Thyroid gland (tissue), 4 donors: ENCODE measurements at places on chromosomes 5 and 9.

- DNase-seq: no peak
These were observed 80.0 kb upstream of the TGFBR1 start for GRCh38 chr9:99024959-99025358.

- no peak for DNase-seq
These were observed 84.9 kb upstream of the GLIS3 start for GRCh38 chr9:4384750-4385149.

- no peak for DNase-seq
These were observed 226.2 kb downstream of the EPB41L4A start for GRCh38 chr5:112192866-112193265.

DNA sequence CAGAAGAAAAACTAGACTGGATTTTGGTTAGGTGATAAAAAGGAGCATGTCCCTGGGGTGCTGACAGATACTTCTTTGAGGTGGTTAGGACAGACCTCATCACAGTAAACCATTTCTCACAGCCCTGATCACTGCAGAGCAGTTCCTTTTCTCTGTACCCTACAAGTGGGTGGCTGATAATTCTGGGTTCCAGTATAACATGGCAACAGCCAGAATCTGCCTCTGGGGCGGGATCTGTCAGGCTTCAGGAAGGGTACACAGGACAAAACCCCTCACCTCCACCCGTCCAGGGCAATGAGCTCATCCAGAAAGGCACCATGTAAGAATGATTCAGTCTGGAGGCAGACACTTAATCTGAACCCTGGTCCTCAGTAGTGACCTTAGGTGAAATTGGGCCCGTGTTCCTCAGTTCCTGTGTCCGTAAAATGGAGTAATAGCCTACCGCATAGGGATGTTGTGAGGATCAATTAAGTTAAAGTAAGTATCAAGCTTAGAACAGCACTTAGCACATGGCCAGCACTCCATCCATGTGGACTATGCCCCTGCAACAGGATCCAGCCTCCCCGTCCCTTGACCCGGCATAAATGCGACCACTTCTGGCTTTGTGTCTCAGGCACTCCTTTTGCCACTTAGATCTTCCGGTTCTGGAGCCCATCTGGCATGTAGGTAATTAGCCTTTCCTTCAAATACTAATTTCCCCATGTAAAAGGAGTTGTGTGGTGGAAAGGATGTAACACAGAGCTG lies 129.2 kb downstream of the LHFPL2 start:
- DNase-seq: no peak

DNA sequence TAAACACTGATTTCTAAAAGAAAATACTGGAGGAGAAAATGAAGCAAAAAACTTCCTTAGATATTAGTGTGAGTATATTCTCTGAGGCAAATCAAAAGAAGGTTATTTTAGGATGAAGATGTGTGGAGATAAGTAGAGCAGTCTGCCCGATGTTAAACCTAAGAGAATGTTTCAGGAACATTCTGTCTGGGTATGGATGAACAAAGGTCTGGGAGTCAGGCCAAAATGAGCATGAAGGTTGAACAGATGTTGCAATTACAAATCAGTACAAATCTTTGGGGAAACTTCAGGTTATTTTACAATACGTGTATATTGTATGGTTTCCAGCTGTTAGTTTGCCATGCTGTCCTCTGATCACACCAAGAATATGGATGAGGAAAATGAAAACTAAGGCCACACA lies 14.4 kb upstream of the CEP78 start:
- no peak for DNase-seq

- DNase-seq: no peak
These were observed 80.9 kb downstream of the DOCK8 start for GRCh38 chr9:295576-295975.

- peak; percentile 72 for DNase-seq
These were observed 7.1 kb upstream of the OCLN start for GRCh38 chr5:69485471-69485870.

GRCh38 chr9:72817413-72817812 lies 135.4 kb downstream of the ALDH1A1 start:
- DNase-seq: no peak

GRCh38 chr5:112694853-112695709 lies 42.6 kb upstream of the APC start:
- DNase-seq: no peak

DNA sequence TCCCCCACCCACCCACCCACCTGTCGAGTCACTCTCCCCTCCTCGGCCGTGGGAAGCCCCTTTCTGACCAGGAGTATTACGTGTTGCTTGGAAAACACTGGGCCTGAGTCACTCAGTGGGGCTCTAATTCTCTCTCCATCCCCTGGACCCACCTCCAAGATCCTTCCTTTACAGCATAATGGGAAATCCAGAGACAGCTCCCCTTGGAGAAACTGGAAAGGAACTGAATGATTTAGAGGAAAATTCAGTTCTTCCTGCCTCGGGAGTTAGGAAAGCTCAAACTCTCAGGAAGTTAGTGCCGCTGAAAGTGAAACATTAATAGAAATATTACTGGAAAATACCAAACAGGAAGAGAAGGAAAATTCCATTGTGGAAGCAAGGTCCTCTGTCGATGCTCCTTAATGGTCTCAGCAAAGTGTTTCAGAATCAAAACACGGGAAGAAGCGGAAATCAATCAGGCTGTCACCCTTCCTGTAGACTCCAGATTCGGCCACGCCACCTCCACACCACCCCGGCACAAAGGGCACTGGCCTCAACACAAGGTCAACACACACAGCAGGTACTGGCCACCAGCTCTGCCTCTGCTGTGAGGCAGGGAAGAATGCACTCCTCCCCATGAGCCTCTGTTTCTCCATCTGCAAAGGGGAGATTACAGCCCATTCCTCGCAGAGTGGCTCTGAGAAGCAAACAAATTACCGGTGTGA lies 9.6 kb downstream of the SHB start:
- no peak for DNase-seq

GRCh38 chr5:177455036-177455660 lies 8.5 kb downstream of the PRR7 start:
- DNase-seq: peak; percentile 87

GRCh38 chr5:132071338-132071707 lies 2.3 kb upstream of the CSF2 start:
- DNase-seq: no peak

DNA sequence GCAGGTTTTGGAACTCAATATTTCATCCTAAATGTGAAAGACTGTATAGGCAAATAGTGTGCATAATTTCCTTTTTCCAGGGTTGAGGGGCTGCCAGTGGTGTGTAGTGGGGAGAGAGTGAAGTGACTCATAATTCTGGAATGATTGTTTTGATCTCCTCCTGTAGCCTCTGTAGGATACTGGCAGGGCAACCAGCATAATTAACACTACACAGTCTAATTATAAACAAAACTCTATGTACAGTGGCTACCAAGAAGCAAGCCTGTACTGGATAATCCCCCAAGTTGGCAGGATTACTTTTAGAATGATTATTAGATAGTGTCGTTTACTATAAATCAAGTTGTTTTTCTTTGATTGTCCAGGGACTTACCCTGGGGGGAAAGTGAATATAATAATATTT lies 32.2 kb downstream of the LNPEP start:
- no peak for DNase-seq

GRCh38 chr5:80346055-80346454 lies 26.3 kb downstream of the SPZ1 start:
- peak; percentile 43 for DNase-seq

DNA sequence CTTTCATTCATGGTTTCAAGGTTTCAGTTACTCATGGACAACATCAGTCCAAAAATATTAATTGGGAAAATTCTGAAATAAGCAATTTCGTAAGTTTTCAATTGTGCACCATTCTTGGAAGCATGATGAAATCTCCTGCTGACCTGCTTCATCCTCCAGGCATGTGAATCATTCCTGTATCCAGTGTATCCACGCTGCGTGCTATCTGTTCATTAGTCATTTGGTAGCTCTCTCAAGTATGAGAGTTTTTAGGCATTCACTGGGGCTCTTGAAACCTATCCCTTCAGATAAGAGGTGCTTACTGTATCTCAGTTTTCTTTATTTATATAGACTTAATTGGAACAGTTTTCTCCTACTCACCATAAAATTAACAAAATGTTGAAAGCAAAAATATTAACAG lies 293.0 kb downstream of the CDH12 start:
- no peak for DNase-seq

GRCh38 chr9:79268806-79269205 lies 303.0 kb upstream of the TLE4 start:
- DNase-seq: no peak

- DNase-seq: no peak
These were observed 87.5 kb downstream of the SECISBP2 start for GRCh38 chr9:89405826-89406225.

DNA sequence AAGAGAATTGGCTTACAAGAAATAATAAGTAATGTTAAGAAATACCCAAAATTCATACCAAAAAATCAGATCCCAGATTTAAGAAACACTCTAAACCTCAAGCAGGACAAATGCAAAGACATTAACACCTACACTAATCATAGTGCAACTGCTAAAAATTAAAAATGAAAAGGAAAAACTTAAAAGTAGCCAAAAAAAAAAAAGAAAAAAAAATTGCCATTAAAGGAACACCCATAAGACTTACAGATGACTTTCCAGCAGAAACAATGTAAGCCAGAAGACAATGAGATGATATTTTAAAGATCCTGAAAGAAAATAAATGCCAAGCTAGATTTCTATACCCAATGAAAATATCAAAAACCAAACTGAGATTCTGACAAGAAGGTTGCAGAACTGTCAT lies 101.5 kb downstream of the DENND1A start:
- no peak for DNase-seq

DNA sequence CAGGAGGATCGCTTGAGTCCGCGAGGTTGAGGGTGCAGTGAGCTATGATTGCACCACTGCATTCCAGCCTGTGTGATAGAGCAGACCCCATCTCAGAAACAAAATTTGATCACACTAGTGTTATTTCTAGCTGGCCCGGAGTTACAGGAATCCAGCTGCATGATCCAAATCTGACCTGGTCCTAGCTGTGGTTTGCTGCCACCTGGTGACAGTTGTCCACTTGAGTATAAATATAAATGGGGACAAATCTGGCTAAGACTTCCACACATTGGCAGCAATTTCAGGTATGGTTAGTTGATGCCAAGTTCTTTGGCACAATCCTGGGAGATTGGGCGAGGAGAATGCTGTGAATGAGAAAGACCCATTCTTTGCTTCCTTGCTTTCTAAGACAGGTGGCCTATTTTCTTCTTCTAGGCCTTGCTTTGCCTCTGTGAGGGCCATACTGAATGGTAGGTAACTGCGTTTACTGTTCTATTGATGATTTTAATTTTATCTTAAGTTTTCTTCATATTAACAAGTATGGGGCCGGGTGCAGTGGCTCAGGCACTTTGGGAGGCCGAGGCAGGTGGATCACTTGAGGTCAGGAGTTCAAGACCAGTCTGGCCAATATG lies 35.4 kb downstream of the UBE2R2 start:
- peak; percentile 81 for DNase-seq

DNA sequence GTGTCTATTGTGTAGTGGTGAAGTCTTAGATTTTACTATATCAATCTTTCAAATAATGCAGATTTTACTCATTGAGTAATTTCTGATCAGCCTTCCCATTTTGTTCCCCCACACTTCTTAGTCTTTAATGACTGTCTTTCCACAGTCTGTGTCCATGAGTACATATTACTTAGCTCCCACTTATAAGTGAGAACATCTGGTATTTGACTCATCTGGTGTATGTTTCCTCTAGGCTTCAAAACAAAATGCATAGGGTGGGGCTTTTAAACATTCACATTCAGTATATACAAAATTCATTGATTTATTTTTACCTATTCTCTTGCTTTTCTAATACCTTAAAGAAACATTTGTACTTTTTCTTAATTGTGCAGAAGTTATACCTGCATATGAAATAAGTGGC lies 513.0 kb downstream of the MTRR start:
- DNase-seq: no peak

GRCh38 chr9:104448036-104448435 lies 56.0 kb upstream of the OR13F1 start:
- DNase-seq: no peak

GRCh38 chr9:76985581-76985980 lies 33.9 kb upstream of the FOXB2 start:
- no peak for DNase-seq

DNA sequence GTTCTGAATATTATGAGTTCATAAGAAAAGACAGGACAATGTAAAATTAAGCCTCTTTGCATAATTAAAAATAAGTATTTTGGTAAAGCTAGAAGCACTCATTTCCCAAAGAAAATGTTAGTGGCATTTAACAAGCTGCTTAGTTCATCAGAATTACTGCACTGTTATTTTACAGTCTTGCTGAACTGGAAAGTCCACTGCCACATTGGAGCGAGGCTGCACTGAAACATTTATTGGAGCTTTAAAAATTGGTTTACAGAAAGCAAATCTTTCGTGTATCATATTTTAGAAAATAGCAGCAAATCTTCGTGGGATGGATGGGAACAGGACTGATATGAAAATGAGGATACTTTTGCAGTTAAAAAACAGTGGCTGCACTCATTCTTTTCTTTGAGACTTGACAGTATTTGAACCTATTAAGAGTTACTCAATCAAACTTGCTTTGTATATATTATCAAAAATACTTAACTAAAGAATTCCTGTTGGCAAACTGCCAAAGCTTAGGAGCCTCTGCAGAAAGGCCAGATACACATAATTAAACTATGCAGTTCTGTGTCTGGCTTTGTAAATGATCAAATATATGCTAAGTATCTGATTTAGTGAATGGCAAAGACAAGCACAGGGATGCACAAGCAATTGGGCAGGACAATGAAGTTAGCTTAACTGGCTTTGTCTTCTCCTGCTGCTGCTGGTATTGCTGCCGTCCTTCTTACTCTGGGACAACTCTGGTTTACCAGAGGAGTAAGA lies 16.5 kb upstream of the FBXL7 start:
- DNase-seq: no peak

DNA sequence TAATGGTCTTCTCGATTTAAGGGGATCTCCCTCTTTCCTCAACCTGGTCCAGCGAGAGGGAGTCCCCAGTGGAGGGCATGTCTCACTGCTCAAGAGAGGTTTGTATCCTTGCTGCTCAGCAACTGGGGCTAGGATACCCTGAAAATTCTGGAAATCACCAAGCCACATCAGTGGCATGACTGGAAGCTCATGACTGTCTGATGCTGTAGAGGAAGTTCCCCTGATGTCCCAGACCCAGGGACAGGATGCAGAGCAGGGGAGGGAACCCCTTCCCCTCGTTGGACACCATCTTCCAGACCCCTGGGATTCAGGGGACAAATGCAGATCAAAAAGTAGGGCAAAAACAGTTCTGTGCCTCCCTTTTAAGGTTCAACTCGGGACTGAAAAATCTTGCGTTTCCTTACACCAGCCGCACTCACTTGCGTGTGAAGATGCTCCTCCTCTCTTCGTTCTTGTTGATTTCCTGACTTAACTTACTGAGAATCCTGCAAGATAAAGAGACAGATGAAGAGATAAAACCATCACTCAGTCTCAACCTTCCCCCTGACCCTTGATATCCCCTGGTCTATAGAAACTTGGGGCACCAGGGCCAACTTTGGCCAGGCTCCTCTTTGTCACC lies 22.1 kb downstream of the LCP2 start:
- DNase-seq: no peak

DNA sequence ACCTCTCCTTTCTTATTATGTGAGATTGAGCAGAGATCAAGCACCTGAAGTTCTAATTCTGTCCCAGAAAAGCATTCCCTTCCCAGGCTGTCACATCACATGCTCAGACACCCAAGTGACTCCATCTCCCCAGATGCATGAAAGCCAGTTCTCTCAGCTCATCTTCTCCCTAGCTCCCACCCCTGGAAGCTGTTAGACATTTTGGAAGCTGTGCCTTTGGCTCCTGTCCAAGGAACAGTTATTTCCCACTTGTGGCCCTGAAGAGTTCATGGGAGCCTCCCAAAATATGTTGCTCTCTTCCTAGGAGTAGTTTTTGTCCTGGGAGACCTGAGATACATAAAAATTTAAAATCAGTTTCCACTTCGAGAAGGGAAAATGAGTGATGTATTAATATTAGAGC lies 161.4 kb upstream of the GAS1 start:
- no peak for DNase-seq

GRCh38 chr5:58156973-58157701 lies 302.7 kb downstream of the PLK2 start:
- no peak for DNase-seq
